Activated CD4-positive, alpha-beta T cell treated with anti-CD3 and anti-CD28 coated beads, Interleukin-2, amount 50 U/mL, for 48 hours (primary cell): ENCODE measurements at places on chromosomes 3 and 15.

DNA sequence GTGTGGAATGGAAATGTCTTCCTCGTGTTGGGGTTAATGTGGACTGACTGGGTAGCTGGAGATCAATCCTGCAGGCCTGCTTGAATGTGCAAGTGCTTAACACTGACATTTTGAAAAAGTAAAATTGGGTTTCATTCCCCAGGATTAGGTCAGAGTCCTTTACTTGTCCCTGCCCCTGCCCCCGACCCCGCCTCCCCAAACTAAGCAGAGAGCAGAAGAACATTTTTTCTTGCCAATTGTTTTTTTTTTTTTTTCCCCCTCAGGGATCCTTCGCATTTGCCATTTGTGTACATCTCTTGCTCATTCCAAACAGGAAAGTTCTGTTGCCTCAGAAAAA lies 147.0 kb upstream of the NR2F2 start:
- no peak for DNase-seq

DNA sequence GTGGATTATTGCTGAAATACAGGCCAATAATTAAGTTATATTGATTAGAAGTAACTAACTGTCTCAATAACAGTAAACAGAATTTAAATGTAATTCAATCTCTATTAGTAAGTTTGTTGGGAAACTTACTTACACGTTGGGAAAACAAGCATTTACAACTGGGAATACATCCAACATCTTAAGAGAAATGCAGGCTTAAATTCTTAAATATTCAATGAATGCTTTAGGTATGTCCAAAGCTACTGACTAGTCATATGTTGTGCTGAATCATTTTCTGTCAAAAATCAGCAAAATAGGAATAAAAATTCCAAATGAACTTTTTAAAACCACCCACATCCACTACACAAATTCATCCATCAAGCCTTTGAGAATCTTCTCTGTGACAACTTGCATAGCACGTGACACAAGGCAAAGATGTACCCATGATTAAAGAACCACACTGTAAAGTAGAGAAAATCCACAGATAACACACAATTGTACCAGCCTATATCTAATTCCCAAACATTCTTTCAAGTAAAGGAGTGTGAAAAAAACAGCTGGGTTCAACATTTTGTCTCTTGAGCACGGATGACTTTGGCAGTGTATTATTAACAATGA lies 60.0 kb downstream of the NMNAT3 start:
- no peak for DNase-seq

DNA sequence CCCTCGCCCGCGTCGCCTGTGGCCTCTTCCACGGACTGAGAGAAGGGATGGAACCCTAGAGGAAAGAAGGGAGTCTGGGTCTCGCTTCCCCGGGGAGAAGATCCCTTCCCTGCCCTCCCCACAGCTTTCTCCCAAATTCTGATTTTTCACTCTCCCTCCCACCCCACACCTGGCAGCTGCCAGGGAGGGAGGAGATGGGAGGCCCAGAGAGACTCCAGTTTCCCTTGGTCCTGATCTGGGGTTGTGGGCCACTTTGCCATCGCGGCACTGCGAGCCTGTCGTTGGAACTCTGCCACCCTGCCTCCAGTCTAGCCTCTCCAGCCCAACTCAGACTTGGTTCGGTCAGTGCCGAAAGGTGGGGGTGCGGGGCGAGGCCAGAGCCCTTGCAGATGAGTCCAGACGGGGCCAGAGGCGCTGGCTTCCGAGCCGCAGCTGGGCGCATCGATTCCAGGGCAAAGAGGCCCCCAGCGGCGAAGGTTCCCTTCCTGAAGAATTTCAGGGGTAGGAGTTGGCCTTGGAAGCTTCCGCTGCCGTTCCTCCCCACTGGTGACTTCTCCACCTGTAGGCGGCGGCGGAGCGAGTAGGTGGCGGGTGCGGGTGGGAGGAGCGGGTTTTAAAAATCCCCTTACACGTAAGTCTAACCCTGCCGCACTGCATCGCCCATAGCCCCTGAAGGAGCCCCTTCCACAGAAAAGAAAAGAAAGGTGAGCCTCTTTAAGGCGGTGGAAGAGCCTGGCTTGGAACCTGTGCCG lies 5.2 kb downstream of the WNT5A start:
- no peak for DNase-seq

DNA sequence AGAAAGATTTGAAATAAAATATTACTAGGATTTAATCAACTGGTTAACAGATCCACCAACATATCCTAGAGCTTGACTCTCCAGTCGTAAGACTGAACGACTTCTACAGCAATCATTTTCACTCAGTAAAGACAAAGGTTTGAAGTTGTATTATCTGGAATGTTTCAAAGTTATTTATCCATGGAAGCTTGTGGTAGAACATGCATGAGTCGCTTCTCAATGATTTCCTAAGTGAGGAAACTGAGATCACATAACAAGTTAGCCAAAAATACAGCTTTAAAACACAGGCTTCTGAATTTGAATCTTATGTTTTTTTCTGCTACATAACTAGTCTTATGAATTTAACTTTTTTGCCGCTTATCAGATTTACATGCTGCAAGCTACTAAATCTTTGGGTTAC lies 241.8 kb downstream of the FOXP1 start:
- DNase-seq, result no peak
